Brain pericyte (primary cell): ENCODE measurements at places on chromosomes 4 and X.

- DNase-seq: no peak
Measured at GRCh38 chrX:22397566-22397965, 124.9 kb downstream of the CBLL2 start.

- no peak for DNase-seq
Measured at GRCh38 chr4:7393601-7394575, 40.8 kb downstream of the PSAPL1 start.

DNA sequence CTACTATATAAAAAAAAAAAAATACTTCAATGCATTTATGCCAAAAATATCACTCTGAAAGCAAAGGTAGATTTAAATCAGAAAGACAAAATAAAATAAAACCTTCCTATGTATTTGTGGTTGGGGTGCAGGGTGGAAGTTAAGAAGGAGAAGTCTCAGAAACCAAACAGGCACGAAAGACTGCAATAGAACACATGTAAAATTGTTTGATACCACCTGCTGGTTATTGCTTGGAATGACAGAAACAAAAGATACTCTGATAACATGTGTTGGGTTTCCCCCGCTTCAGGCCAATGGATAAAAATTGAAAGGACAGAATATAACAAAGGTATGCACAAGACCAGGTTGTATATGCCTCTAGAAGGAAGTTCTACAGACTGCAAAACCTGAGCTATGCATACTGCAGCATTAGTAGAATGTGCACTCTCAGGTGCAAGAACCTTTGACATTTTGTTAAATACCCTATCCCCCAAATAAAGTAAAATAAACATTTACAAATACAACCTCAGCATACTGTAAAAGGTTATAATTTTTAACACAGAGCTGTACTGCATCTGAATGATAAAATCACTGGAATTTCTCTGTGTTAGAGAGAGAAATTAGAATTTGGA is 118.8 kb downstream of the GABRA2 start:
- no peak for DNase-seq

DNA sequence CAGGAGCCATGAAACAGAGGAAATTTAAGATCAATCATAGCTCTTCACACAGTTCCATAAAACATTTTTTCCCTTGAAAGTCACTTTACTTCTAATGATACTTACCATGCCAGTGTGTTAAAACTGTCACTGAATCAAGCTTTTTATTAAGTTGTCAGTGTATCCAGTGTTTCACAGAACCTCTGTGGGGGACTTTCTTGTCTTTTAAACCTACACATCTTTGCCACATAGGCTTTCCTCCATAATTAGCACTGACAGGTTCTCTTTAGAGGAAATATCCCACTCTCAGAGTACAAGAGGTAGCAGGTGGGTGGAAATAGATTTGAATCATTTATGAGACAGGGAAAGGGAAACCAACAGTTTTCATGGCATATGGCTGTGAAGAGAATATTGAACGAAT is 25.8 kb upstream of the DYNLT3 start:
- no peak for DNase-seq

DNA sequence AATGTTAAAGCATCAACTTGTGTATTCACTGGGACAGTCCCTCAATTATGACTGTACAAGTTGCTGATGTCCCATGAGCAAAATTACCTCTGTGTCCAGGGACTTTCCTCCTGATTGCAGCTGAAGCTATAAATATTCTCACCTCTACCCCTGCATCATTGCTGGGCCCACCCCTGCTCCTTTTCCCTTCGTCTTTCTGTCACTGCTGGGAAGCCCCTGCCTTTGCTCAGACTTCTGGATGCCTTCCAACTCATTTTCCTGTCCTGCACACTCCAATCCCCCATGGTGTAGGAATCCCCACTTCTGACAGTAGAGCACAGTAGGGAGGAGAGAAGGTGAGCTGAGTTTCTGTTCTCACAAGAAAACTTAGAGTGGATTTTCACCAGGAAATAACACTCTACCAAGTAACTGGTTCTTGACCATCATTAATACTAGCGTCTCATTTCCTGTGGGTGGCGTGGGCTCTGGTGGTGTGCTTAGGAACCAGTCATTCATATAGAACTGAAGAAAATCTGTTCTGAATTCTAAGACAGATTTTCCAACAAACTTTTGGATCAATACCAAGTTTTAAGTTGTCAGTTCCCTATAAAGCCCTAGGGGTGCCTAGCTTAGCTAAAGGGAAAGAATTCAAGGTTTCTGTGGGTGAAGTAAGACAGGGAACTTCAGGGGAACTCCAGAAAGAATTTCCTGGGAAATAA is 136.2 kb upstream of the MED14 start:
- no peak for DNase-seq

DNA sequence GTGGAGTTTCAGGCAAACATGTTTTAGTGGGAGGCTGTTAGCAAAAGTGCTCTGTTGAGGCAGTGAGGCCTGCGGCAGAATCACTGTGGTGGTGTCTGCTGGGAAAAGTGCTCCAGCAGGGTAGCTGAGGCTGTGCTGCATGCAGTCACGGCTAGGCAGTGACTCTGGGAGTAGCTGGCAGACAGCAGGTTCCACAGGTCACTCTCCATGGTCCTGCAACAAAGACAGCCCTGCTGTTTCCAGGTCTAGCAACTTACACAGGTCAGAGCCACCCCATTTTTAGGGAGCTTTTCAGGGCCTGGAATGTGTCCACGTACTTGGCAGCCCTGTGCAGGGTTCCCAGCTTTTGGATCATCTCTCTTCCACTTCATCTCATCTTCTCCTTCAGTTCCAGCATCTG is 184.3 kb downstream of the NAA11 start:
- DNase-seq: no peak

- DNase-seq: no peak
Measured at GRCh38 chr4:67393699-67394281, 151.5 kb downstream of the CENPC start.

DNA sequence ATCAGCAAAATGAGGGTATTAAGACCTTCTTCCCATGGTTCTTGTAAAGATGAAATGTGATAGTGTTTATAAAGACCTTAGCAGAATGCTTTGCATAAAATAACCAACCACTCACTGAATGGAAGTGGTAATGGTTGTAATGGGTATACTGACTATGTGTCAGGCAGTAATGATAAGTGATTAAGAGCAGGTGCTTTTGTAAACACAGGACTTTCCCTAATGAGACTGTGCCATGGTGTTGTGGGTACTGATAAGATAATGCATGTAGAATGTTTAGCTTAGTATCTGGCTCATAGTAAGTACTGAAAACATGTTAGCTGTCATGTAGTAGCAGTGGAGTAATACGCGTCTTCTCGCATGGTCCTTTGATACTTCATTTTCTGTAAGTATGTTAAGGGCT is 6.9 kb downstream of the LSM6 start:
- no peak for DNase-seq

GRCh38 chrX:39653691-39654090 is 444.1 kb downstream of the BCOR start:
- DNase-seq: no peak

GRCh38 chr4:14419516-14419915 is 582.8 kb upstream of the CPEB2 start:
- no peak for DNase-seq

DNA sequence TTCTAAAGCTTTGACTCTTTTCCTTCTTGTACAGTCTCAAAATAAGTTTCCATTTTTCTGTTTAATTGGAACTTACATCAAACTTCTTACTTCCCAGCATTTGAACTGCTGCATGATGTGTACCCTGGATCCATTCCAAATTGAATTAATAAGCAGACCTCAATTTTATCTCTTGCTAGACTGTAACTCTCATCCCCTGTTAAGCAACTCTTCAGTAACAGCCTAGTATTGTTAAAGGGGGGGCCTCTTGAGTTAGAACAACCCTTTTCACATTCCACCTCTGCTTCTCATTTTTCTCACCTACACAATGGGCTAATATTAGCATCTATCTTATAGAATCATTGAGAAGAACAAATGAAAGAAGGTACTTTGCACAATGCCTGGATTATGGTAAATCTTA is 169.4 kb downstream of the IL1RAPL1 start:
- no peak for DNase-seq

GRCh38 chrX:154419688-154420401 is 8.5 kb downstream of the TAFAZZIN start:
- no peak for DNase-seq

- DNase-seq: no peak
Measured at GRCh38 chr4:61128682-61129081, 71.4 kb upstream of the ADGRL3 start.

DNA sequence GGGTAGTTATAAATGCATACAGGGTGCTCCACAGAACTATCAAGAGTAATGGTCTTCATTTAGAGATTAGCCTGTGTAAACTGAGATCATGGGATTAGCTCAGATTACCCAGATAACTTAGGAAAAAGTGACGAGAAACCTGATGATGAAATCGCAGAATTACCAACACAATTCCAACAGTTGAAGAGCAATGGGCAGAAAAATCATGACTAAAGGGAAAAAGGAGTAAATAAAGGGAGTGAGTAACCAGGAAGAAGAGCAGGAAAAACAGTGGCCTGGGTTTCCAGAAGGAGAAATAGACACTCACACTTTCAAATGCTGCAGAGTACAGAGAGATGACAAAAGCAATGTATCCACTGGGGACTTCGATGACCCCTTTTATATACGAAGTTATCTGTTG is 817.3 kb downstream of the TRIML1 start:
- no peak for DNase-seq

DNA sequence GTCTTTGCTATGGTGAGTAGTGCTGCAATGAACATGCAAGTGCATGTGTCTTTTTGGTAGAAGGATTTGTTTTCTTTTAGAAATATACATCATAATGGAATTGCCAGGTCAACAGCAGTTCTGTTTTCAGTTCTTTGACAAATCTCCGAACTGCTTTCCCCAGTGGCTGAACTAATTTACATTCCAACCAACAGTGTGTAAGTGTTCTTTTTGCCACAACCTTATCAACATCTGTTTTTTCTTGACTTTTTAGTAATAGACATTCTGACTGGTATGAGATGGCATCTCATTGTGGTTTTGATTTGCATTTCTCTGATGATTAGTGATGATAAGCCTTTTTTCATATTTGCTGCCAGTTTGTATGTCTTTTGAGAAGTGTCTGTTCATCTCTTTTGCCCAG is 406.3 kb downstream of the DTHD1 start:
- no peak for DNase-seq

DNA sequence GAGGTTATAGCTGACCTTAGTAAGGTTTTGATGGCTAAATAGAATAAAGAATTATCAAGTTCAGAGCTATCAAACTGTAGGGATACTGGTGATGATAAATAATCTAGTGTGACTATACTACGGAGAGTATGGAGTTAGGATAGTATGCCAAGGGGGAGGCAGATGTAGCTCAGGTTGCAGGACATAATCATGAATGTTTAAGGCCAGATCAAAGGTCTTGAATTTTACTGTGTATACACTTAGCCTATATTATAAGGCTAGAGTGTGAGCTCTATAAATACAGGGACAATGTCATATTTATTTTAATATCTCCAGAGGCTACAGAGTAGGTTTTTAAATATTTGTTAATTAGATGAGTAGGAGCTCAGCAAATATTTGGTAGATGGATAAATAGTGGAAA is 131.1 kb upstream of the STIM2 start:
- no peak for DNase-seq

- DNase-seq: no peak
Measured at GRCh38 chr4:78644744-78645330, 93.3 kb downstream of the ANXA3 start.

- DNase-seq: no peak
Measured at GRCh38 chr4:177479063-177479462, 36.8 kb upstream of the AGA start.

- no peak for DNase-seq
Measured at GRCh38 chrX:110135618-110136017, 132.7 kb downstream of the TMEM164 start.

GRCh38 chr4:8649631-8650361 is 57.2 kb downstream of the CPZ start:
- DNase-seq: no peak

GRCh38 chr4:55398461-55398860 is 2.7 kb downstream of the TMEM165 start:
- no peak for DNase-seq

GRCh38 chr4:167452922-167453430 is 218.7 kb upstream of the SPOCK3 start:
- DNase-seq: no peak

- no peak for DNase-seq
Measured at GRCh38 chrX:16678689-16679088, 28.7 kb downstream of the S100G start.

DNA sequence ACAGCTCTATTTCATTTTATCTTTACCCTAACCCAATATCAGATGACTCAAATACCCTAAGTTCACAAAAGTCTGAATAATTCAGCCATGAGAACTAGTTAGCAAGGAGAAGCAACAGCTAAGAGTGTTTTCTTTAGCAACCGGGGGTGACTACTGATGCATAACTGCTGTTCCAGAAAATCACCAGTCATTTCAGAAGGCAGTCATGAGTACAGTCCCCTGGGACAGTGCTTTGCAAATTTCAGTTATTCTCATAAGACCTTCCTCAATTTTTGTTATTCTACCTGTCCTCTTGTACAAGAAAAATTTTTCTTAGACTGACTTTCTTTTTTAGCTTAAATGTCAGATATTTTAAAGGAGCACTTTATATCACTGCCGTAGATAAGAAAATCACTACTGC is 16.4 kb downstream of the BANK1 start:
- no peak for DNase-seq

GRCh38 chr4:147801820-147802219 is 69.9 kb downstream of the ARHGAP10 start:
- DNase-seq: no peak

DNA sequence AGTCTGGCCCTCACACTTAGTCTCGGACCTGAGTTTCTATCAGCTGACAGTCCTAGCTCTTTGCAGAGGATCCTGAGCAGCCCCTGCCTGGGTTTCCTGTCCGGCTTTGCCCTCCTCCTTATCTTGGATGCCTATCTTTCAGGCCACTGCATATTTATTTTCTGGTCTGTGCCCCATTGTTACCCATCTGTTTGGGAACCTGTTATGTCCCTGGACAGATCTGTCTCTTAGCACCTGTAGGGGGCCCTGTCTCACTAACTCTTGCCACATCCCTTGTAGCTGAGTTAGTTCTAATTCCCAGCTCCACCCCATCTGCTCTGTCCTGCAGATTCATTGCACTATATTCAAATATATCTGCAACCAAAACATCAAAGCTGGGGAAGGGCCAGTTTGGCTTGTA is 514.9 kb upstream of the LCORL start:
- DNase-seq: no peak

- DNase-seq: no peak
Measured at GRCh38 chr4:145797278-145797677, 117.3 kb downstream of the C4orf51 start.

DNA sequence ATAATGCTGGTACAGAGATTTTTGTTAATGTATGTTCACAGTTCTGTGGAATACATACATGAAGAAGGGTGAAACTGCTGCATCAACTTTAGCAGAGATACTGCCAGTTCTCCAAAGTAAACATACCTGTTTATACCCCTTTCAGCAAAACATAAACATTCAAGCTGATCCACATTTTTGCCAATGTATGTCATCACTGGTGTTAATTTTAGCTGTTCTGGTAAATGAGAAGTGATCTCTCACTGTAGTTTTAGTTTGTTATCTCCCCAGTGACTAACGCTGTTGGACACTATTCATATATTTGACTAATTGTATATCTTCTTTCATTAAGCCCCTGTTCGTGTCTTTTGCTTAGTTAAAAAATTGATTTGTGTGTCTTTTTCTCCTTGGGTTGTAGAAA is 82.0 kb downstream of the HAUS3 start:
- DNase-seq: no peak

GRCh38 chr4:170979736-170980135 is 833.5 kb upstream of the GALNTL6 start:
- peak; percentile 72 for DNase-seq
